Cortex of kidney (tissue), 1 donor: ENCODE measurements at places on chromosomes 3 and 15.

GRCh38 chr15:74884428-74885223 lies 5.2 kb upstream of the MPI start:
- no peak for DNase-seq

DNA sequence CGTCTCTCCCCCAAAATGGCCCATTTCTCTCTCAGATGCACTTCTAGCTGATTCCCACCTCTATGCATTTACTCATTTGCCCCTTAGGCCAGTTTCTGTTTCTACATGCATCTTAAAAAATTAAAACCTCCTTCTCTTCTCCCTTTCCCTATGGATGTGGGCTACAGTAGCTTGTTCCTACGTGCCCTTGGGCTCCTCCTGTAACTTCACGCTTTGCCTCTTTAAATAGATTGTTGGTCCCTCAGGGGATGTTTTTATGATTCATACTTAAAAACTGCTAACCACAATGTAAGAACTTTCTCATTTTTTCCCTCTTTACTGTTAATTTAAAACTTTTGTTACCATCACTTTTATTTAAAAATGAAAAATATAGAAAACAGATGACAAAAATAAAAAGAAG lies 185.6 kb upstream of the MRPL3 start:
- DNase-seq: no peak

- DNase-seq: no peak
Measured at GRCh38 chr3:513301-513700, 316.7 kb downstream of the CHL1 start.

GRCh38 chr3:12334786-12335185 lies 45.9 kb downstream of the PPARG start:
- DNase-seq: no peak

- DNase-seq: no peak
Measured at GRCh38 chr3:192855434-192855833, 62.2 kb downstream of the MB21D2 start.

DNA sequence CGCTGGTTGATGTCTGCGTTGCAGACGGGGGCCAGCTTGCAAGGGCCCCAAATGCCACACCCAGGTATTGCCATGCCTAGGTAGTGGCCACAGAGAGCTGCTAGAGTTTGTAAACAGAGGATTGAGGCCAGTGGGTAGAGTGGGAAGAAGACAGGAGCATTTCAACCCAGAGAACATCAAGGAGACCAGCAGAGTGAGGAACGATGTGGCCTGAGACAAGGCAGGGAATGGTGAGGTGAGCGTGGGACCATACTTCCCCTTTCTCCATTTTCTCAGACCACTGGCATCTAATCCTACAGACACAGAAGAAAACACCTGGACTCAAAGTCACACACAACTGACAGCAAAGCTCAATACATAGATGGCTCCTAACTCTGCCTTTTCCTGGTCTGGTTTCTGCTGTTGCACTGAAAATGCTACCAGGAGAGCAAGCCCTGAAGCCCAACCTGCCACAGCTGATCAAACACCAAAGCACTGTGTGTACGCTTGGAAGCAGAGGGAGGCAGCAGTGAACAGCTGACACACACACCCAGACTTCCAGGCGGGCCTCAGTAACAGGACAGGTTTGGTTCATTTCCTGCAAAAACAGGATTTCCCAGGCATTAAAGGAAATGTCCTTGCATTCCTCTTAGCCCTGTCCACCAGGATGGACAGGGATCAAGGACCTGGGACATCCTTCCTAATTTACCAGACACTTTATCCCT lies 1.6 kb downstream of the FAM174B start:
- DNase-seq: no peak

DNA sequence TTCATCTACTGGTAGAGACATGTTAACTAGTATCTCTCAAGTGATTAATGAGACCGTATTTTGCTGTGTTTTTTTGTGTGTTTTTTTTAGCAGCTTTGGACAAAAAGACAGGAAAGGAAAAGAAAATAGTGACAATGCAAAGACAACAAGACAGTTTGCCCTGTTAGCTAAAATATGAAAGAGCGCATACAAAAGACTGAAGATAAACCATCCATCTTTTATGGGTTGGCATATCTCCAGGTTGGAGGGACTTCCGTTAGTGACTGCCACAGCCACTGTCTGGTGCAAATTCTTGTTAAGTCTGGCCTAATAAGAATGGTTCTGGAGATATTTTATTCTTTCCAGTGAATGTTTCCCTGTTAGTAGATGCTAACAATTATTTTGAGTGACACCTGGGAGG lies 121.9 kb downstream of the CDIN1 start:
- DNase-seq: no peak

GRCh38 chr3:14379843-14380242 lies 22.6 kb upstream of the SLC6A6 start:
- no peak for DNase-seq

GRCh38 chr3:114437897-114438296 lies 144.1 kb downstream of the TIGIT start:
- DNase-seq: no peak

GRCh38 chr3:26653811-26654425 lies 31.3 kb downstream of the LRRC3B start:
- DNase-seq: no peak

DNA sequence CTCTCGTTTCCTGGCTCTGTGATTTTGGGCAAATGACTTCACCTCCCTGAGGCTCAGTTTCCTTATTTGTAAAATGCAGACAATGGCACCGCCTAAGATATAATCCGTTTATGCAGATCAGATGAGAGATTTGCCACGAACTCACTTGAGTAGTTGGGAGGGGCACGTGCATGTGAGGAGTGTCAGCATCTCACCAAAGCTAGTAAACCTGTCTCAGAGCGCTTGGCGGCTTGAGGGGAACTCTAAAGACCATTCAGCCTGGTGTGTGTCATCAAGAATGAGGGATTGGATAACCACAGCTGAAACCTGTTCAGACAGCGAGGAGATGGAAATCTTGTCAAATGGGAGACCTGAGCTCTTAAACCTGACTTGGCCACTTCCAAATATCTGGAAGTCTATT lies 48.7 kb downstream of the BDH1 start:
- no peak for DNase-seq

DNA sequence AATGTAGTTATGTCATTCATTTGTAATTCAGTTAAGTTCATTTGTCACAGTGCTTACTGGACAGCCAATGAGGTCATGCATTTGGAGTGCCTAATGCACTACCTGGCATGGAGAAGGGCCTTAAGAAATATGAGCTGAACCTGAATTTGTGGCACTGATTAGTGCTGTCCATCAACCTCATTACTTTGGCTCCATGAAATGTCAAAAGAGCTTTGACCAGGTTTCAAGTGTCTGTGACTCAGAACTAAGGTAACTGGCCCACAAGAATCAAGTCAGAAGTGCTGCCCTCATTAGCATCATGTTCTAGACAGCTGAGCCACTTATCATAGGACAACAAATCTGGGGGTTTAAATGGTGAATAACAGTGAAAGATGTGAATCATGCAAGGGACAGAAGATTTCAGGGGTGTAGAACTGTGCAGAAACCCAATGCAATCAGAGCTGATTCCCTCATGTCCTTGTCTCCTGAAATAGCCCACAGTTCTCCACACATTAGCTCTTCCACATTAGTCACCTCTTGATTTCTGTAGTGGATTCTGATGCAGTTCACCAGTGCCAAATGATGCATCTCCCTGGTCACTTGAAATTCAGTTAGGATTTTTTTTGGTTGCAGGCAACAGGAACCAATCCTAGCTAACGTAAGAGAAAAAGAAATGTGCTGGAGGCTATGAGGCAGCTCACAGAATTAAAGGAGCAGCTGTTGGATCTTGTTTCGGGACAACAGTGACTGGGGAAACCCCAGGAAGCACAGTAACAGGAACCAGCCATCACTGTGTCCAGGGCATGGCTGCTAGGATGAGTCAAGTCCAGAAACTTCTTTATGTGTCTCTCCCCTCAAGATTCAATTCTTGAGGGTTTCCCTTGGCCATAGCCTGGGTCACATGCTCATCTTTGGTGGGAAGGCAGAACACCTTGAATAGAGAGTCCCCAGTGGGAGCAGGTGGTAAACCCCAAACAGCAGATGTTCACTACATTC lies 38.7 kb downstream of the CHST2 start:
- no peak for DNase-seq

DNA sequence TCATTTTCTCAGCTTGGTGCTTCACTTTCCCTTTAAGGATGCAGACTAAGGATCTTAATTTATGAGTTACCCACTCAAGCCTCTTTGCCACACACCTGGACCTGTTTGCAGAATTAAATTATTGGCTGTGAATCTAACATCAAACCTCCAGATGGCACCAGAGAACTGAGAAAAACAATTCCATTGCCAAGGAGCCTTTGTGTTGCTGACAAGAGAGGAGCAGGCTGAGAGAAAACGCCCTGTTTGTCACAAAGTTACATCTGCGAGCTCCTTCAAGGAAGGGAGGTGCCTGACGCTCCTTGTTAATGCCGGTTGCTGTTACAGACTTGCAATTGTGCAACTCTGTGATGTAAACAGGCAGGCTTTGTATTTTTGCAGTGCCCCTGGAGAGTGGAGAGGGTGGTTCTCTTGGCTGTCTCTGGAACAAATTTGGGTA lies 36.3 kb upstream of the TMC3 start:
- no peak for DNase-seq

DNA sequence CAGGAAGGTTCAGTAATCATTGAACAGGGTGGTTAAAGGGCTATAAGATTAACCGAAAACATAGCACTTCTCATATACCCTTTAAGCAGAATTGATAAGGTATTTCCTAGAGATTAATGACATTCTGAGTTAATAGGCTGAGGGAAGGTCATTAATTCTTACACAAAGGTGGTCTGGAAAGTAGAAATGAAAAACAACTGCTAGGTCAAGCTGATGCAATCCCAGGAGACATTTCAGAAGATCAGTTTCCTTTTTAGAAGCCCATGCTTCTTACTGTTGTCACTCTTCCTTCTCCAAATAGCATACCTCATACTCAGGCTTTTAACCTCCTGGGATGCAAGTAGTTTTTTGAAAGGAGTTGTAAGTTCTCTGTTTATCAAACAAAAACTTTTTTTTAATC lies 8.8 kb downstream of the FILIP1L start:
- no peak for DNase-seq

DNA sequence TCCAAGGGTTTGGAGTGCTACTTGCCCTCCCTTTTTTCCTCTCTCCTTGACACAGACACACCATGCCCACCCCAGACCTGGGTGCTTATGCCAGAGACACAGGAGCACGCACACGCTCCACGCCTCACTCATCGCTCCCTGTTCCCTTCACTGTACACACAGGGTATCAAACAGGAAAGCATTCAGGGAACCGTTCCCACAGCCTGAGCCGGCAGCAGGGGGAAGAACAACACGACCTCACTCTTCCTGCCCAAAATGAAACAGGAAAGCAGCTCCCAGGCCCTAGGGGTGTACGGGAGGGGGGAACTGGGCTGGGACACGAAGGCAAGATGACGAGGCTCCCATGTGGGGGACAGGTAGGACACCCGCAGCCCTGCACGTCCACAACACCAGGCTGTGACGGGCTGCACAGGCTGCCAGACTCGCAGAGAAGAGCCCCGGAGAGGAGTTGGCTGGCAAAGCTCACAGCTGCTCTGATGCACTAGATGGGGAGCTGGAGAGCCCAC lies 11.2 kb downstream of the DLL4 start:
- no peak for DNase-seq

GRCh38 chr3:10936686-10937085 lies 55.9 kb upstream of the SLC6A1 start:
- DNase-seq: no peak

- DNase-seq: no peak
Measured at GRCh38 chr15:26070095-26070532, 207.0 kb upstream of the ATP10A start.

DNA sequence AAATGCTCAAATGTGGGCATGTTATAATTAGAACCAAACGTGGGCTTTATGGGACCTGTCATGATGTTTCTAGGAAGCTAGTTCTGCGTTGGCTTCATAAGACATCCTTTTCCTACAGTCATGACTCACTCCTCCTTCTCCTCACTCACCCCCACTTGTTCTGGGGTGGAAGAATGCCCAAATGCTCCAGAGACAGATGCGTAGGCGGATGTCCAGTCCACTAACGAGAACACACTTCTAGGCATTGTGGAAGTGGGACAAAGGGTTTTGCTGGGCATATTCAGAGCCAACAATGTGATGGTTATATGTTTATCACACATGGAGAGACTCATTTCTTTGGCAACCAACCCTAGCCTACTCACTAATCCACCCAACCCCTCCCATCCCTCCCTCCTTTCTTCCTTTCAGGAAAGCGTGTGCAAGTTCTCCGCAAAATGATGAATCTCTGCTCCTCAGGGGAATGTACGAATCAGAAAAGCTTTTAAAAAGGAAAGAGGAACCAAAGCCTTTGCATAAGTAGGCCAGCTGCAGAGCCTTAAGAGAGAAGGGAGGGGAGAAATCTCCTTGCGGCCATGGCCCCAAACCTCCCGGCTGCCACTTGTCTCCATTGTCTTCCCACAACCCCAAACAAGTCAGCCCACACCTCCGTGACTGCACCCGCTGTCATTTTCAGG lies 123.0 kb upstream of the SPRED1 start:
- no peak for DNase-seq
